ENCODE measurements at places on chromosomes 12 and 14.

GRCh38 chr12:127984386-127985055, 282.4 kb upstream of the TMEM132C start:
- DNase-seq, result no peak

GRCh38 chr12:100539202-100539601, 34.3 kb upstream of the GAS2L3 start:
- DNase-seq, result no peak

- DNase-seq, result no peak
These were observed 2.8 kb downstream of the SLC5A8 start for GRCh38 chr12:101207086-101207780.

GRCh38 chr14:86299994-86300393, 770.0 kb downstream of the FLRT2 start:
- DNase-seq, result no peak

- DNase-seq, result no peak
These were observed 3.3 kb downstream of the C12orf56 start for GRCh38 chr12:64387197-64387816.

- DNase-seq, result no peak
These were observed 1.3 kb downstream of the FBXO33 start for GRCh38 chr14:39430762-39431415.

DNA sequence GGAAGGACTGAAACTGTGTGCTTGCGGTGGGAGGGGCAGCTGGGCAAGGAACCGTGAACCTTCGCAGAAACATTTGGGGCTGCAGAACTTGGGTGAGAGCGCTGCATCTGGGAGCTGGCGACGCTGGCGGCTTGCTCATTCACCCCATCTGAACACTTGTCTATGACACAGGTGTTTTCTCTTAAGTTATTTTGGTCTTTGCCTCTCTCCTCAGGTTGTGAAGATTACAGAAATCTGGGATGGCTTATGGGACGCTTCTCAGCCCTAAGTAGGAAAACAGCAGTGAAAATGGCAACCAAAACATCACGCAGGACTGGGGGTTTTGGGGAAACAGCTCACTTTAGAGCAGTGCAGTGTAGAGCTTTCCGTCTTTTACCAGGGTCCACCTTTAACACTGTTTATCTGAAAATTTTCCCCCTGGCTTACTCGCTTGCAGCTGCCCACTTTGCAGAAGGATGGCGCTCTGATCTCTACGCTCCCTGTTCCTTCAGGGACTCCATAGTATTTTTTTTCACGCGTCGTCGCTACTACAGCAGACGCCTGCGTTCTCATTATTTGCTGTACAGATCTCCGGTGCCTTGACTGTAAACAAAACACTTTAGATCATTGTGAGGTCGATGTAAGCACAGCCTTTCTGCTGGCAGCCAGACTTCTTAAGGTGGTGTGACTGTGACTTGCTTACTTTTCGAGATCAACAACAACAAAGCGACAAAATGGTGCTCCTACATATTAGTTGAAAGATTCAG, 2.7 kb upstream of the CDKN1B start:
- peak; percentile 58 for DNase-seq

DNA sequence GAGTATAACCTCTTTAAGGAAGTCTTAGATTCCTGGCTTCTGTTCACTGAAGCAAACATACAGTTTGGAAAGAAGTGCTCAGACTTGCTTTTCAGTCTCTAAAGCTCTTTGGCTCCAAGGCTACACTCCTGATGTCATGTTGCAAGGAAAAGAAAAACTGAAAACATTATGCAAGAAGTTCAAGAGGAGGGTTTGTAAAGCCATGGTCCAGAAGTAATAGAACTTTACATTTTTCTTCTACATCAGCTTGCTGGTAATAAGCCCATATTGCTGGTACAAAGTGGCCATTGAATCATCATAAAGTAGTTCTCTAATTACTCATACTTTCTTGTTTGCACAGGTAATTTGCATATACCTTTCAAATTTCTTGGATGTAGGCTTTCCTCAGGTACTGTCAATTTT, 83.6 kb downstream of the BBS10 start:
- no peak for DNase-seq

DNA sequence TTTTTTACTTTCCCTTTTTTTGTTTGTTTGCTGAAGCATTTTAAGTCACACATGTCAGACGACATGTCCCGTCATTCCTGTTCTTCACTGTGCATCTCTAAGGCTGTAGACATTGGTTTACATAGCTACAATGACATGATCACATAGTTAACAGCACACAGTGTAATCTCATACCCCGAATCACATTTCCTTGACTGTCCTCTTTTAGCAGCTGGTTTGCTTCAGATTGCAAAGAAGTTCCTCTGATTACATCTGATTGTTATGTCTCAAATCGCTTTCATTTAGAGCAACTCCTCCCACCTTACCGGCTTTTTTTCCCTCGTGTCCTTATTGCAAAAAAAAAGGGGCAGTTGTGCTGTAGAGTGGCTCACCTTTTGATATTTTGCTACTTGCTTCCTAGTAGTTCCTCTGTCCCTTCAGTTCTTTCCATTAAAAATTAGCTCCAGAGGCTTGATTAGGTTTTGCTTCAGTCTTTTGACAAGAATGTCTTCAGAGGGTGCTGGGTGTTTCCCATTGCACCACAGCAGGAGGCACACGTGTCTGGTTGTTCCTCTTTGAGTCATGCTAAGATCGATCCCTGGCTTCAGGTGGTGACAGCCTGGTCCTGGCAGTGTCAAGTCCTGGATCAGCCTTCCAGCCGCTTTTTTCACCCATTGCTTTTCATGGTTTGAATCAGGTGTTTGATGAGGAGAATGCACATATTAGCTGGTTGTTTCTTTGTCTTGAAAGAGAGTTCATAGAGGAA, 35.0 kb downstream of the ZNF664 start:
- DNase-seq, result no peak

DNA sequence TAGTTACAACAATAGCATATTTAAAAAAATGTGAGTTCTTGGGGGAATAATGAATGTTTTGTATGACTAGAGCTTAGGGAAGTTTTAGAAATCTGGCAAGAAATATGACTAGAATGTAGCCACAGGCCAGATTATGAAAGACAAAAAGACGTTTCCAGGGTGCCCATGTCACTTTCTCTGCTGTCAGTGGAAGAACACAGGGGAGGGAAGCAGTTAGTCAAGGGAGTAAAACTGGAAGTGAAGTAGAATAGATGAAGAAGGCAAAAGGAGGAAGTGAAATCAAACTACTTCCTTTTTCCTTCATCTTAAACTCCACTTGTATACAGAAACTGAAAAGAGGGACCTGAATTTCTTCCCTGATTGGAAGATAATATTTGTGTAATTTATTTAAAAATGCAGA, 81.2 kb upstream of the ATP2B1 start:
- no peak for DNase-seq

GRCh38 chr12:95522692-95523091, 28.6 kb downstream of the USP44 start:
- no peak for DNase-seq

GRCh38 chr14:85907536-85907935, 377.6 kb downstream of the FLRT2 start:
- no peak for DNase-seq

GRCh38 chr12:32049956-32050355, 56.7 kb upstream of the BICD1 start:
- no peak for DNase-seq

DNA sequence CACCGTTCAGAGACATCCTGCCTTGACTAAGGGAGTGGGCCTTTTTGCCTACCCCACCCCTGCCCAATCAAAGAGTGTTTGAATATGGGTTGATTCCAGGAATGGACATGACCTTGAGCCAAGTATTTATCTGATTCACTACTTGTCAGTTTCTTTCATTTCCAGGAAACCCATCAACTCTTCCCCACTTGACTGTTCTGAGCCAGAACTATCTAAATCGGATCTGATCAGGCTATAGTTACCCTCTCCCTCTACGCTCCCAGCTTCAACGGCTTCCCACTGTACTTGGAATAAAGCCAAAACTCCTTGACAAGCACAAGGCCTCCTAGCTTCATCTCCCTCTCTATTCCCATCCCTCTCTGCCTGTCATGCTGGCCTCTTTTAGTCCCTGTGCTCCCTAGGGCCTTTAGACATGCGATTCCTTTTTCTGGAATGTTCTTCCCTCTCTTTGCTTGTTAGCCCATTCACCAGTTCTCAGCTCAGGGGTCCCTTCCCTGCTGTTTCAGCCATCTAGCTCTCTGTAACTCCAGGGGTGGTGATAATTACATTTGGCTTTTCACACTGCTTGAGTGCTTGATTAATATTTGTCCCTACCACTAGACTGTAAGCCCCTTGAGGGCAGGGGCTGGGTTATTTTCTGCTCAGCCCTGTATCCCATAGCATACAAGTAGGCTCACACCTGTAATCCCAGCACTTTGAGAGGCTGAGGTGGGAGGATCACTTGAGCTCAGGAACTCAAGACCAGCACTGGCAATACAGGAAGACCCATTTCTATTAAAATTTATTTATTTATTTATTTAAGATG, 5.5 kb upstream of the ITPK1 start:
- DNase-seq, result no peak

DNA sequence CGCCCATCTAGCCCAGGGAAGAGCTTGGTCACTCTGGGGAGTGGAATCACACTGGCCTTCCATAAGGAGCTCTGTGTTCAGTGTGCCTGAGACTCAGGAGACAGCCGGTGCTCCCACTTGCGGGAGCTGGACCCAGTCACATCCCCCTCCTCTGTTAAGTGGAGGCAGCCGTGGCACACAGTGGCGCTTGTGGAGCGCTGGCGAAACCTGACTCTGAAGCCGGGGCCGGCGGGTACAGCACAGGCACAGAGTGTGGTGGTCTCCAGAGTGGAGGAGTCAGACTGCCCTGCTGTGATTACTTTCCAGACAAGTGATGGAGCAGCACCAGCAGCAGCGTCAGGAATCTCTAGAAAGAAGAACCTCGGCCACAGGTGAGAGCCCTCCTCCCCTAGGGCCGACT, 33.0 kb downstream of the DEGS2 start:
- no peak for DNase-seq

GRCh38 chr12:4947253-4947652, 37.5 kb downstream of the KCNA1 start:
- DNase-seq, result no peak

GRCh38 chr12:29264424-29264823, 115.3 kb downstream of the FAR2 start:
- no peak for DNase-seq

DNA sequence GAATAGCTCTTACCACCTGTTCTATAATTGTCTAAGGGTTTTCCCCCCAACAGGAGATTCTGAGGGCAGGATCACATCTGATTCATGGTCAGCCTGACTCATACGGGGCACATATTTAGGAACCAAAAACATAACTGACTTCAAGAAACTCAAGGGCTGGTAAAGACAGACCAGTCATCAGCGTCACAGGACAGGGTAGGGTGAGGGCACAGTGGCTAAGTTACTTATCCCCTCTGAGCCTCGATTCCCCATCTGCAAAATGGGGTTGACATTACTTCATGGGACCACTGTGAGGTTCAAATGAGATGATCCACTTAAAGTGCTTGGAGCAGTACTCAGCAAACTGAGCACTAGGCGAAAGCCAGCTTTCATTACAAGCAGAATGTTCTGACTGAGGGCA, 606 bp downstream of the CINP start:
- DNase-seq, result no peak

- DNase-seq, result no peak
These were observed 1051.9 kb upstream of the FLRT2 start for GRCh38 chr14:84477996-84478395.

DNA sequence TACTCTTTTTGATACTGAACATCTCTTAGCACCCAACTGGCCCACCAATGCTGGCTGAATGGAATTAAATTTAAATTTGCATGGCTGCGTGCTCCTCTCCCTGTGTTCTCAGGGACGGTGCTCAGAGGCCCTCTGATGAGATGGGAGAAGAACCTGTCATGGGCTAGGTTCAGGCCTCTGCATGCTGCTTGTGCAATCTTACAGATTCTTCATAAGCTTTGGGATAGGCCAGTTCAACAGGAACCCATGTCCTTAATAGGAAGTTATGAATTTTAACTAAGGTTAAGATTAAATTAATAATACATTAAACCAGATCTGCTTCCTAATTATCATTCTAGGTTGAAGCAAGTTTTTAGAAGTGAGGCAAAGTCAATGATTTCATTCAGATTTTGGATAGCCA, 119.7 kb upstream of the LRIG3 start:
- no peak for DNase-seq

DNA sequence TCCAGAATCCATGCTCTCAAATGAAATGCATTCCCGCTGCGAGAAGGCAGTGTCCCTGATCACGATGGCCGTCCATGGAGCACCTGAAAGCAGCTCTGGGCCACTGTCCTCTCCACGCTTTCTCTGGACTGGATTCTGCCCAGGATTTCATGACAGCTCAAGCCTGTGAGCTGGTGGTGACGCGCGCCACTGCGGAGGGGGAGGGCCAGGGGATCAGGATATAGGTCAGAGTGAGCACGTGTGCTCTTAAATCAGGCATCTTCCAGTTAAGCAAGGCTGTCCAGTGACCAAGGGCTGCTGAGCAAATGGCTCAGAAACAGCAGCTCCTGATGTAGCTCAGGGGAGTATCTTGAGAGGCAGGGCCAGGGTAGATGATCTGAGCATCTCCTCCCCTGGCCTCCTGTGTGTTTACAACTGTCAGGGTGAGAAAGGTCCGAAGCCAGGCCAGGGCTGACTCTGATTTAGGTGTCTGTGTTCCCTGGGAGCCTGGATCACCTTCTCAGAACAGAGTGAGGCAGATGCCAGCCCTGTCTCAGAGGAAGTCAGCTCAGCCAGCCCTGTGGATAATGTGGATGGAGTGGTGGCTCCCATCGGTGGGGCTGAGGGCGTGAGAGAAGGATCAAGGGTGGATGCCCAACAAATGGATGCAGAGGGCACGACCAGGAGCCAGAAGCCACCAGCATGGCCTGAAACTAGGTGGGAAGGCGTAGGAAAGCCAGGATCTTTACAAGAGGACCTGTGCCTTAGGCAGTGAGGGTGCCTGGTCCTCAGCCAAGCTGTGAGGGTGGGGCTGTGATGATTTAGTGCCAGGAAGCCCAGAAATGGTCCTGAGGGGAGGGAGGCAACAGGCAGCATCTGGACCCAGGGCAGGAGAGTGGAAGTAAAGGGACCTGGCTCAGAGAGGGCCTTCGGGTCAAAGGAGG, 55.3 kb downstream of the ELK3 start:
- no peak for DNase-seq

- DNase-seq, result no peak
These were observed 4.5 kb upstream of the DHRS7 start for GRCh38 chr14:60169722-60170121.

GRCh38 chr14:60195179-60195810, 30.1 kb upstream of the DHRS7 start:
- no peak for DNase-seq

DNA sequence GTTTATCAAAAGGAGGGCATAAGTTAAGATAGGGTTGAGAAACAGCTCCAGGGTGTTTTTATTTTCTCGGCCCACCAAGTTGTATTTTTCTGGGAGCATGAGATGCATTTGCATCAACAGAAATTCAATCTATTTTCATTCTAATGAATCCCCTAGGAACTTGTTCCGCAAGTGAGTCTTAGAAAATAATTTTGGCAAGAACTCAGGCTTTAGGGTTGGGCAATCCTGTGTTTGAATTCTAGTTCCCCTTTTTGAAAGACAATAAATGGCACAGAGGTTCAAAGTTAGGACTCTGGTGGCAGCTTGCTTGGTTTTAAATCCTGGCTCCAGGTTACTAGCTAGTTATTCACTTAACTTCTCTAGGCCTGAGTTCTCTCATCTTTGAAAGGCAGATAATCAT, 23.7 kb downstream of the SLC5A8 start:
- DNase-seq, result no peak

- DNase-seq, result no peak
These were observed 48.4 kb downstream of the ESRRB start for GRCh38 chr14:76424359-76424758.

GRCh38 chr12:48119834-48120195, 651 bp downstream of the PFKM start:
- DNase-seq, result no peak

- DNase-seq, result no peak
These were observed 271.6 kb upstream of the ATP2B1 start for GRCh38 chr12:89980236-89980635.
